Activated naive CD4-positive, alpha-beta T cell treated with anti-CD3 and anti-CD28 coated beads, Interleukin-2, amount 10 ng/mL, durations not matched to agents 7 days and 5 days (primary cell): ENCODE measurements at places on chromosomes 7 and 10.

DNA sequence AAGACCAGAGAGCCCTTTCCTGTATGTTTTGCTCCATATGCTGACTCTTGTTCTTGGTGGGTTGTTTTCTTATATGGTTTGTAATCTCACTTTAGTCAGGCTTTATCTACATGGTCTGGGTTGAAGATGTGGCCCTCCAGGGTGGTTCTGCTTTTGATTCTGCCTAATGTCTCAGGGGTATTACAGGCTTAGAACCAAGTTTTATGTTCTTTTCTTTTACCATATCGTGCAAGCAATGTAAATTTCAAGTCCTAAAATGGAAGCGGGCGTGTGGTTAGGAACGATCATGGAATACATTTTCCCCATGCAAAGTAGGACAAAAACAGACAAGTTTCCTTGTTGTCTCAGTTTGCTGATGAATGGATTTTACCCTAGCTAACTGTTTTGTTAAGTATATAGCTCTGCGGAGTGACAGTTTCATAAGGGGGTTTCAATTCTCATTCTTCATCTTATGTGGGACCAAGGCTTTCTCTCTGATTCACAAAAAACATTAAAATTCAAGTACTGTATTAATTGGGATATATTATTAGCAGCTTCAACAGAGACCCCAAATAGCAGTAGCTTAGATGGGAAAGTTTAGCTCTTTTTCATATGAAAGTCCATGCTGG lies 58.7 kb downstream of the MTURN start:
- no peak for DNase-seq

- no peak for DNase-seq
Observed at GRCh38 chr7:116159711-116160110, 50.6 kb upstream of the TES start.

DNA sequence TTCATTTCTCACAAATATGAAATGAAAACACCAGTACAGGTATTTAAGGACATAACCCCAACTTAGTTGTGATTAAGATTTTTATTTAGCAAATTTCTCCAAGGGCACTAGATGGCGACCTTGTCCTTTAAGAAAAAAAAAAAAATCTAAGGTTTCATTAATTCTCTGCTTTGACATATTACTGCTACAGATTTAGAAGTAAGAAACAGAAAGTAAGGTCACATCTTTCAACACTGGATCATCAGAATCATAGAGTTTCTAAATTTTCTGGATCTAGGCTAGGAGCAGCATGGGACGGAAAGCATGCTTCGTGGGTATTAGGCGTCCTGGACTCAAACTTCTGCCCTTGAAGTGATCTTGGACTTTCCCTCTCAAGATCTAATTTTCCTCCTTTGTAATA lies 85.5 kb upstream of the PRKG1 start:
- DNase-seq = no peak

DNA sequence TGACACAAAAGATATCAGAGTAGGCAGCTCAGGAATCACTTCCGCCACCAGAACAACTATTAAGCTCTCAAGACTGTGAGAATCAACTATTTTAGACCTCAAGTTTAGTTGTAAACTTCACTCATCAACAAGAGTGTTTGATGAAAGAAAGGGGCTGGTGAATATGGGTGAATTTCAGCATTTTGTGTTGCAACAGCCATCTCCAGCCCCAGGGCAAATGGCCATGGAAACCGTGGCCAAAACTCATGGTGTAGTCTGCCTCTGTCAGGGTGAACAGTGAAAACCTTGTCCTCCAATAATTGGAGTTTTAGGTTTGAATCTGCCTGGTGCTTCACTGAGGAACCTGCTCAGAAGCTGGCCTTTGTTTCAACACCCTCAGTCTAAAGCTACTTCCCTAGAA lies 60.0 kb downstream of the POLR1F start:
- DNase-seq = no peak

DNA sequence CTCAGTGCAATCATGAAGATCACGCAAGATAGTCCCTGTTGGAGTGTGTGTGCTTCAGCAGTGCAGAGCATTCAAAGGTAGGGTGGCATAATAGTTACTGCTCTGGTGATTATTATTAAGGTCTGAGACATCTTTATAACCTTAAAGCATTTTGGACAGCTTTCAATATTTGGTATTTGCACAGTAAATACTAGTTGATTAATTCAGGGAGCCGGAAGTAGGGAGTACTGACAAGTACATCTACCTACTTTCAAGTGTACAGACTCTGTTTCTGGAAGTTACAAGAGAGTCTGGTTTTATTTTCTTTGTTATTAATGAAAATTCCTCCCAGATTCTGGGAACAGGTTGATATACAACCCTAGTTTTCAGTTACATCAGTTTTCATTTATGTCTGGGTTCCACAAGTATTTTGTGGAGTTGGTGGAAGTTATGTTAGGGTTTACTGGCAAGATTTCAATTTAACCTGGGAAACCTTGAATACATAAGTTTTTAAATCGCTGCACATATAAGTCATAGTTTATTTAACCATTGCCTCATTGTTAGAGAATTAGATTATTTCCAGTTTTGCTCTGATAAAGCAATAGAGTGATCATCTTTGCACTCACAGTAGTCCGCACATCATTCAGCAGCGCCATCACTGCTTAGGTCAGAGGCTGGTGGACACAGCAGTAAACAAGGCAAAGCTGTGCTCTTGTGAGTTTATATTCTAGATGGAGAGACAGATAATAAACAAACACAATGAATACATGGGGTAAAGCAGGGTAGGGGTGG lies 366.6 kb downstream of the REEP3 start:
- DNase-seq = no peak

DNA sequence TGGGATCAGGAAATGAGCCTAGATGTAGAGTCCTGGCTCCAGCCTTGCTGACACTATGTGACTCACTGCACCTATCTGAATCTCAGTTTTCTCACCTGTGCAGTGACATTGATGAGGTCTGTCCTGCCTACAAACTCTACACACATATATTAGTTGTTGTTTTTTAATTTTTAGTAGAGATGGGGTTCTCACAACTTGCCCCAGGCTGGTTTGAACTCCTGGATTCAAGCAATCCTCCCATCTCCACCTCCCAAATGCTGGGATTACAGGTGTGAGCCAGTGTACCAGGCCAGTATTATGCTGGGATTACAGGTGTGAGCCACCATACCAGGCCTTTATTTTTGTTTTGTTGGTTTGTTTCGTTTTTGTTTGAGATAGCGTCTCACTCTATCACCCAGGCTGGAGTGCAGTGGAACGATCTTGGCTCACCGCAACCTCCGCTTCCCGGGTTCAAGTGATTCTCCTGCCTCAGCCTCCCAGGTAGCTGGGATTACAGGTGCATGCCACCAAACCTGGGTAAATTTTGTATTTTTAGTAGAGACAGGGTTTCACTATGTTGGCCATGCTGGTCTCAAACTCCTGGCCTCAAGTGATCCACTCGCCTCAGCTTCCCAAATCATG lies 11.8 kb upstream of the DDIT4 start:
- no peak for DNase-seq

DNA sequence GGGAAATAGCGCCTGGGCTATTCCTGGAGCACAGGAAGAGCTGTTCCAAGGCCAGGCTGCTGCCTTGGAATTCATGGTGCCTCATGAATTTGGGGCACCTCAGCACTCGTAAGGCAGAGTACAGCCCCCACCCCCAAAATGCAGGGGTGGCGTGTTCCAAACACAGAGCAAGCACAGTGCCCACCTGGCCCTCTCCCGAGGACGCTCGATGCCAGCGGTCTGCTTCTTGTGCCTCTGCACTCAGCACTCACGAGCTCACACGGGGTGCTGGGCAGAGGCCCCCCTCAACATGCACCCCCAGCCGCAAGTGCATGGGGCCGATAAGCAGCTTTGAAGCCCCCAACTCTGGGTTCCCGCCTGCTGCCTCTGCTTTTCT lies 60.1 kb downstream of the ZRANB1 start:
- no peak for DNase-seq

GRCh38 chr7:74709880-74710671 lies 52.6 kb downstream of the GTF2I start:
- no peak for DNase-seq
